Activated T-cell treated with anti-CD3 and anti-CD28 coated beads, Interleukin-2, amount 50 U/mL, for 72 hours (primary cell): ENCODE measurements at places on chromosomes 7 and 10.

DNA sequence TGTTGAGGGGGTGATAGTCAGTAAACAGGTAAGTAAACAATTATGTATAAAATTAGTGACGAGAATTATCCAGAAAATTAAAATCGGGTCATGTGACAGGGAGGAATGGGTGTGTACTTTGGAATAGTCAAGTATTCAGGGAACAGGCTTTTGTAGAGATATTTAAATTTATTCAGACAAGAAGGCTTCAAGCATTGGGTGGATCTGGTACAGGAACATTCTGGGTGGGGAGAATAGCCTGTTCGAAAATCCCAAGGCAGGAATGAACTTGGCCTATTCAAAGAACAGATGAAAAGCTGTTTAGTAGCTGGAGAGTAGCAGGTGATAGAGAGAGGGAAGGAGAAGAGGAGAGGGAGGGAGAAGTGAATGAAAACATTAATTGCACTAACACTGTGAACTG lies 448.9 kb upstream of the FZD8 start:
- DNase-seq: no peak

- no peak for DNase-seq
Observed at GRCh38 chr10:14671386-14671831, 103.3 kb downstream of the FAM107B start.

GRCh38 chr10:23345861-23346260 lies 1.3 kb upstream of the C10orf67 start:
- no peak for DNase-seq

DNA sequence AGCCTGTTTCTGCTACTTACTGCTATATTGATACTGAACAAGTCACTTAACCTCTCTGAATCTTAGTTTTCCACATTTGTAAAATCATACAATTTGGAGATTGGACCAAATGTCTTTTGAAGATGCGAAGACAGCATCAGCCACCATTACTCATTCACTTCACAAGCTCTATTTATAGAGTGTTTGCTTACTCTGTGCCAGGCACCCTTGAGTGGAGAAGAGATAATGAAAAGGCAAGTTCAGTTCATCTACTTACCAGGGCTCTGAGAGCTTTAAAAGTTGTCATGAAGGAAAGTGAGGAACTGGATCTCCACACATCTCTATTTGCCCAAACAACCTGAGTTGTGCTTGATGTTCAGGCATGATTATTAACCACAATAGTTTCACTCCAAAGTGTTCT lies 277.5 kb downstream of the CSTF2T start:
- no peak for DNase-seq

GRCh38 chr7:139205843-139206242 lies 25.2 kb upstream of the UBN2 start:
- DNase-seq: no peak

- no peak for DNase-seq
Observed at GRCh38 chr10:32938554-32939061, 19.4 kb downstream of the ITGB1 start.

- DNase-seq: no peak
Observed at GRCh38 chr7:115885550-115885949, 145.0 kb downstream of the TFEC start.

DNA sequence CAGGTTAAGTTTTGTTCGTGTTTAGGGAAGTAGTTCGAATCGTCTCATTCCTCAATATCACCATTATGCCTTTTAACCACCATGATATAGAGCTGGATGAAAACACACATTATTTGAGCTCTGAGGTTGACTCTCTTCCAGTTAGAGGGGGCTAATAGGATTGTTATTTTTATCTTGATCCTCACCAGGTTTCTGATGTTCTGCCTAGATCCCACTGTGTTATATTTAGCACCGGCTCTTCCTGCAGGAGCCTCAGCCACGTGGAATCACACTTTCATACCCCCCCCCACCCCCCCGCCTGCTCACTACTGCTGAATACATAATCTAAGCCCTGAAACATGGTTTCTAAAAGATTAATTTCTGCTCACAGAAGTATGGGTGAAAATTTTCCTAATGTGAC lies 88.3 kb downstream of the NRCAM start:
- no peak for DNase-seq

- DNase-seq: no peak
Observed at GRCh38 chr10:31587691-31588090, 268.7 kb downstream of the ZEB1 start.

DNA sequence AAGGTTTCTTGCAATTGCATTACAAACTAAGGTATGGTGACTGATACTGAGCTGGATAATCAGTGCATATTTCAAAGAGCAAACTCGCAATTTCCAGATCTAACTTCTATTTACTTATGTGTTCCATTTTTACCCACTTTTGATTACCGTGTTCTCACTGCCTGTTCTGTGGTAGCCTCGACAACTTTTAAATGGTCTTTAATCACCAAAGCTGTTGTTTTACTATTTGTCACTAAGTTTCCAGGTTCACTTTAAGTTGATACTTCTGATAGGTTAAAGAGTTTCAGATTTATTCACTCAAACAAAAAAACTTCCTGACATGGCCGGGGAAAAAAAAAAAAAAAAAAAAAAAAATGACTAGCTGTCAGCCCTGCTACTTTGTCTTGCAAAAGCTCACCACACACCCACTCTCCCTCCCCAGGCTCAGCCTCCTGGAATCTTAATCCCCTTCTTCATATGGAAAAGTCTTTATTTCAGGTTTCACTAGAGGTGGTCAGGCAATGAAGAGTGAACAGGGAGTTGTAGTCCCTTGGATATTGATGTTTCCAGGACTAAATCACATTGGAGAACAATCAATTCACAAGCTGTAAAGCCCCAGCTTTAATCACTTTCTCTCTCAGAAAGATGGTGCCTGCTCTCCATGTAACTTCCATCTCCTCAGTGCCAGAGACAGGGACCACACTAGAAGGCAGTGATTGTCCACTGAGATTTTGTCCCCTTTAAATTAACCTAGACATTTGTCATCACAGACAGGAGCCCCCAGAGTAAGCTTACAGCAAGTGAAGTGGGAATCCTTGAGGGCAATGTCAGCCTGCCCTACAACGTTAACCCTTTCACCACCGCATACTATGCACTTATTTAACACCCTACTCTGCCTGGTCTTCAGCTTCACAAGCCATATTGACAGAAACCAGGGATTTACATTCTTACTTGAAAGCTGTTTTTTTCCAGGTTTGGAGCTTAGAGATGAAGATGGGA lies 749.1 kb upstream of the SORCS1 start:
- DNase-seq: no peak

DNA sequence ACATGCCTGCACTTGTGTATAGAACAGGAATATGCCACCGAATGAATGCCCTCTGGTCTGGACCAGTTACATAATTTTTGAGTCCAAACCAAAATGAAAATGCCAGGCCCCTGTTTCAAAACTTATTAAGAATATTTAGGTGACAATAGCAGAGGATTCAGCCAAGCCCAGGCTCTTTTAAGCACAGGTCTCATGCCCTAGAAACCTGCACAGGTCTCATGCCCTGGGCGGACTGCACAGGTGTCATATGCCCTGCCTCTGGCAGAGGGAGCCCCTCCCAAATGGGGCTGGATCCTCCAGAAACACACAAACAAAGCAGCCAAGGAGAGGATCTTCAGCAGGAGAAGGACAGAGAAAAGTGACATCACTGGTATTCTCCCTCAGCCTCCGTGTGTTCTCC lies 605.4 kb upstream of the NRP1 start:
- DNase-seq: no peak

DNA sequence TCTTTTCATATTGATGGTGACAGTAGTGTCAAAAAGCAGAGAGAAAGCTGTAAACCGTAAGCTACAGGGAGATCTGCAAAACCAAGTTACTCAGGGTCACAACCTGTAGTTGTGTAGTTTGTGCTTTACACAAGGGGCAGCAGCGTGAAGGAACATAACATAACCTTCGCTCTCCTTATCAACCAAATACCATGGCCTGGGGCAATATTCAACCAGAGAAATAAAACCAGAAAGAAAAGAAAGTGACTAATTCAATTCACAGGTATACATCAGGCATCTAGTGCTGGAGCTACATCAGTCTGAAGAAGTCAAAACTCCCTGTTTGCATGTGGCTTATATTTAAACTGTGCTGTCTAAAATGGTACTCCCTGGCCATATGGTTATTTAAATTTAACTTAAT lies 224.3 kb downstream of the TWIST1 start:
- DNase-seq: no peak
